ENCODE measurements at places on chromosomes 7 and 10.

- DNase-seq = no peak
Observed at GRCh38 chr7:20307119-20307518, 23.6 kb upstream of the ITGB8 start.

GRCh38 chr7:26419198-26419597 lies 127.5 kb downstream of the SNX10 start:
- DNase-seq = no peak

DNA sequence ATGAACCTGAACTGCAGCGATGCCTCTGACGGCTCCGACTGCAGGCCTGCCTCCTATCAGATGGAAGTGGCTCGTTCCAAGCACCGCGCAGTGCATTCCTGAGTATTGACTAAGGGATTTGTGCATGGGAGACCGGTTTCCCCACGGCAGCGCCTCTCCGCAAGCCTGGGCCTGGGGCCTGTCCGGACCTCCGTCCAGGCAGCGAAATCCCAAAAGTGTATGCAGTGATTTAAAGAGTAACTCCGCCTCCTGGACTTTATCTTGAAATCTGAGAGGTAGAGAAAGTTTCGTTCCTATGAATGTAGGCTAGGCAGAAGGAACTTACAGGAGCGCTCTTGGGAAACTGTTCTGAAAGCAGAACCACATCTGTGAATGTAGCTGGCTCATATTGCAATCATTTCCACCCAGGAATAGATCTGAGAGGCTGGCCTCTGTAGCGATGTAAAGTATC lies 106.2 kb upstream of the CELF2 start:
- no peak for DNase-seq

DNA sequence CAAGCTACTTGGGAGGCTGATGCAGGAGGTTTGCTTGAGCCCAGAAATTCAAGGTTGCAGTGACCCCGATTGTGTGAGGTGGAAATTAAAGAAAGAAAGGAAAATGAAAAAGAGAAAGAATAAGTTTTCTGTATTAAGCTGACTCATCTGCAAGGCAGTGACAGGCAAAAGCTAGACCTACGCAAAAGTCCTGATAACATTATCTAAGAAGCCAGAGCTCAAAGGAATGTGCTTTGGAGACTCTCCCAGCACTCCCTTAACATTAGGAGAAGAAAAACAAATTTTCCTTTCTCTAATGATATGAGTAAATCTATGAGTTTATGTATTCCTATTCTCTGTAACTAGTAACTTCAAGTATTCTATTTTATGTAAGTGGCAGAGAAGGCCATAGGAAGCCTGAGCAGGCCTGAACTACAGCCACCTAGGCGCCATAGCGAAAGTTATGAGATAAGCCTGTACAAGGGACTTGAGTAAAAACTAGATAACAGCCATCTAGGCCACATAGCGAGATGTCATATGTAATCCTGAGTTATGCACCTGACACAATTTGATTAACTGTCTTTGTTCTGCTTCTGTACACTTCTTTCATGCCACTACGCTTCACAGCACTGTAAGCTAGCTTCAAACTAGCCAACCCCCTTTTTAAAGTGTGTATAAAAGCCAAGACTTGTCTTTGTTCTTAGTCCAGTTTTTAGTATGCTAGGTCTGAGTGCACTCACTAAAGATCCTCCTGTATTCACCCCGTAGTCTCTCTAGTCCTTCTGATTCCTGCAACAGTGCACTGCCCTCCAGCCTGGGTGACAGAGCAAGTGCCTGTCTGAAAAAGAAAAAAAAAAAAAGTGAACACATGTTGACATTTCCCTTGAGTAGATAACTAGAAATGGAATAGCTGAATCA lies 9.4 kb upstream of the ZWINT start:
- DNase-seq = no peak

DNA sequence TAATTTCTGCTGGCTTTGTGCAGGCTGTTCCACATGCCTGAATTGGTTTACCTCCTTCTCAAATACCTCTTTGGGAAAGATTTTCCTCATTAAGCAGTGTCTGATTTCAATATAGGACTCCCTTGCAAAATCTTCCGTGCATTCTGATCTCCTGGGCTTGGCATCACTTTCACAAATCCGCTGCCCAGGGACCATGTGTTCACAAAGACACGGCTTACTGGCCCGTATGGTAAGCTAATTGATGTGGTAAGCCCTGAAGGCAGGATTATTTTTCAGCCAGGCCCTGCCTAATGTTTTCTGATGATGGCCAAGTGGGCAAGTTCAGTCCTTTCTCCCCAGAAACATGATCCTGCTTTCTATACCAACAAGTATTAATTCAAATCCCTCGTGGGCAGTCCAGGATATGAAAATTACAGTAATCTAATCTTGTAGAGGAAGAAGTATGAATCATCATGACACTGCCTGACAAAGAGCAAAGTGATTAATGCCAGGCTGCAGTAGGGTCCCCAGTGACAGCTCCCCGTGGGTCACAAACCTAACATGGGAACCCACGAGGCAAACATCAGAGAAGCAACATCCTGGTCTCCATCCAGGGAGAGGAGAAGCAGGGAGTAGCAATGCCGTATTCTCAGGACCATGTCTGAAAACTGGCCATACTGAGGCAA lies 11.6 kb upstream of the SVIL start:
- DNase-seq = no peak

DNA sequence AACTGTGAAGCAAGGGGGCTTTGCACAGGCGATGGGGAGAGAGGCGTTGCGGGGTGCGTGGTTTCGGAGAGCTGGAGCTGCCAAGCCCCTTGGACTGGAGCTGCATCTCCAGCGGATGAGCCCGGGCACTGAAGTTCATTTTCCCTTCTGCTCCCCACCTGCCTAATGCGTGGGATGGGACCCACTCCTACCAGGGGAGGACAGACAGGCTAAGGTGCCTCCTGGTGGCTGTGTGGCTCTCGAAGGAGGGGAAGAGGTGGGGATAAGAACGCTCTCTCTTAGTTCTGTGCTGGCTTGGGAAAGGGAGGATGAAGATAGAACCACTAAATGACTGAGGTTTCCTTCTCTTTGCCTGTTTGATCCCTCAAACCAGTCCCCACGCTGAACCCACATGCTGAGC lies 177.6 kb upstream of the PITRM1 start:
- no peak for DNase-seq

DNA sequence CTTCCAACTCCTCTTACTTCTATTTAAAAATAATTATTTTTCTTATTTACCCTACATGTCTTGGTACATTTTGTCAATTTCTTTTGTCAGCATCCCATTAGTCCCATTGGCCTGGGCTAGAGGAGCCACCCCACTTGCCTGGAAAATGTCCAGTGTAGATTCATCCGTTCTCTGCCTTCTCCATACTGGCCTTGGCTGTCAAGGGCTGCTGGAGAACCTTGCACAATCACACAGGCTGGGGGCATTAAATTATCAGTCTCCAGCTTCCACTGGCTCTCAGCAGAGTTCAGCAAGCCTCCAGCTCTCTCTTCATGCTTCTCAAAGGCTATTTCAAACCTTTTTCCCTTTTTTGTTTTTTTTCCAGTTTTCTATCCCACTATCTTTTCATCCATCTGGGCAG lies 13.8 kb upstream of the ZCCHC24 start:
- DNase-seq = no peak

GRCh38 chr7:101560856-101561255 lies 68.2 kb downstream of the MYL10 start:
- no peak for DNase-seq

DNA sequence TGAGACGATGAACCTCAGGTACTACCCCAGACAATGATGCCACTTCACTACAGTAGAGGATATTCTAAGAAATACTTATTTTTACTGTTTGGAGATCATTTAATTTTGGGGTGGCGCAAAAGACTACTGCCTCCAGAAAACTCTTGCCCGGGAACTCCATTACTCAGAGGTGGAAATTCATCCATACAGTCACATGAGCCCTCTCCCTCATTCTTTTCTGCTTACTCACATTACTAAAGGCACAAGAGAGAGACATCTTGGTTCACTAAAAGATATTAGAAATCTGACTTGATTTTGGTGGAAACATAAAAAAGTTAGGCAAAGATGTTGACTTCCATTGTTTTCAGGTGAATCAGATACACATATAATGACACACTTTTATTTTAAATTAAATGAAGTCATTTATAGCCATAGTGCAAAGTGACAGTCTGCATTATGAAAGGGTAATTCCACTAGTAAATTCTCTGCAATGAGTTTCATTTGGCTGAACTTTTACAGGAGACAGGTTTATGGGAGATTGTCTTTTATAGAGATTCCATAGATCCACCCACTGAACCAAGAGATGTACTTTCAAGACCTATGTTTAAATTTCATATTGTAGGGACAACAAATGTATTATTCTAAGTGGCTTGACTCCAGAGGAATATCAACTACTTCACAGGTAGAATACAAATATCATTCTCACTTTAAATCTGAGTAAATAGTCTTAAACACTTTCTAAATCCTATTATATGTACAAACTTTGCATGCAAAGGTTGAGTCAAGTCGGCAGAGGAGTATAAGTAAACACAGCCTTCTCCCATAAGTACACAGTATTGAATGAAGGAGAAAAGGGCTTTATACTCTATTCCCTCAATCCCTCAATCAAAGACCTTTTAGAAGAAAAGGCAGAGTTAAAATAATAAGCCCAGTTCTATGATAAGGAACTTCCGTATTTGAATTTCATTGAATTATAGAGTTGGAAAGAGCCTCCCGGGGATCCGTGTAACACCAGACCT lies 18.8 kb downstream of the NEBL start:
- DNase-seq = no peak

DNA sequence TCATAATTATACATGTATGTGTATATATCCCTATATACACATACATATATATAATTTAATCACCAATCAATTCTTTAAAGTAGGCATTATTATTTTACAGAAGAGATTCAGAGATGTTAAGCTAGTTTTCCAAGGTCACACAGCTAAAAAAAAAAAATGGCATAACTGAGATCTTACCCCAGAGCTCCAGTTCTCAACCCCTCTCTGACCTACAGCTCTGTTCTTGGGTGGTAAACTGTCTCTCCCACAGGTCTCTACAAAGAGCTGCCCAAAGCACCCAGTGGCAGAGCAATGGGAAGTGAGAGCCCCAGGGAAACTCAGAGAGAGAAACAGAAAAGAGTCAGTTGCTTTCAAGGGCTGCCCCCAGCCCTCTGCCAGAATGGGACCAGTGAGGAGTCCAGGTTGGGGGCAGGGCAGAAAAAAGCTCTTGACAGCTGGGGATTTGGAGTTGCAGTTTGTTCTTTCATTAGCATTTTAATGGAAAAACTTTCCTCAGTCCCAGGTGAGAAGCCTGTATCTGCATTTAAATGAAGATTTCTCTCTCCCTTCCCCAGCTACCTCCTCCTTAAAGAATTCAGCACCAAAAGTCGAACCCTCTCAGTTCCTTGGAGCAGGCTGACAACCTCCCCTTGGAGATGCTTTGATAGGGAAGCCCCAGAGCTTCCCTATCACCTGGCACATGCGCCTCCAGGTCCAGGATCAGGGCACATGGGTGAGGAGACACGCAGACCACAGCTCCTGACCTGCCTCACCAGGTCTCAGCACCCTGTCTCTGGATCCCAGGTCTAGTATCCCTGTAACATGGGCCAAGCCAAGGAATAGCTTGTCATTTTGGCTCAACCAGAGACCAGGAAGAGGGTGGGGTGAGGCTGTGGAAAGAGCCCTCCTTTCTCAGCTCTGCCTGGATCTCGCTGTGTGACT lies 388.1 kb downstream of the PLXNA4 start:
- no peak for DNase-seq

DNA sequence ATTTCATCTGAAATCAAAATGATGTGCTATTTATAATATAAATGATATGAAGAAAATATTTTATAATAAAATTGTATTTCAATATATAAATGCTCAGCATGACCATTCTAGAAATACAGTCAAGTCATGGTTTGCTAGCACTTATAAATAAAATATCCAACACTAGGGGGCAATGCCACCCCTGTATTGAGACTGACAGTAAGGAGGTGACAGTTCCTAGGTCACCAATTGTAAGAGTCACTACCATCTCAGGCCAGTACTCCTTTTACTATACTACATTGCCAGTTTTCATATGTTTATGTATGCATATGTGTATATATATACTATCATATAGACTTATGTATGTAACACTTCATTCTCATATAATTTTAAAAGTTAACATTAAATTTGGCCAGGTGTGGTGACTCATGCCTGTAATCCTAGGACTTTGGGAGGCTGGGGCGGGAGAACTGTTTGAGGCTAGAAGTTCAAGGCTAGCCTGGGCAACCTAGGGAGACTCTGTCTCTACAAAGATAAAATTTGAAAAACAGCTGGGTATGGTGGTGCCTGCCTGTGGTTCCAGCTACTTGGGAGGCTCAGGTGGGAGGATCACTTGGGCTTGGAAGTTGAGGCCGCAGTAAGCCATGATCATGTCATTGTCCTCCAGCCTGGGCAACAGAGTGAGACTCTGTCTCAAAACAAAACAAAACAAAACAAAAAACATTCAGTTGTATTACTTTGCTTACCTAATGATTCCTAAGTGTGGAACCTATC lies 2.4 kb upstream of the CNOT4 start:
- DNase-seq = no peak

GRCh38 chr7:45924283-45924682 lies 3.2 kb upstream of the IGFBP3 start:
- no peak for DNase-seq

DNA sequence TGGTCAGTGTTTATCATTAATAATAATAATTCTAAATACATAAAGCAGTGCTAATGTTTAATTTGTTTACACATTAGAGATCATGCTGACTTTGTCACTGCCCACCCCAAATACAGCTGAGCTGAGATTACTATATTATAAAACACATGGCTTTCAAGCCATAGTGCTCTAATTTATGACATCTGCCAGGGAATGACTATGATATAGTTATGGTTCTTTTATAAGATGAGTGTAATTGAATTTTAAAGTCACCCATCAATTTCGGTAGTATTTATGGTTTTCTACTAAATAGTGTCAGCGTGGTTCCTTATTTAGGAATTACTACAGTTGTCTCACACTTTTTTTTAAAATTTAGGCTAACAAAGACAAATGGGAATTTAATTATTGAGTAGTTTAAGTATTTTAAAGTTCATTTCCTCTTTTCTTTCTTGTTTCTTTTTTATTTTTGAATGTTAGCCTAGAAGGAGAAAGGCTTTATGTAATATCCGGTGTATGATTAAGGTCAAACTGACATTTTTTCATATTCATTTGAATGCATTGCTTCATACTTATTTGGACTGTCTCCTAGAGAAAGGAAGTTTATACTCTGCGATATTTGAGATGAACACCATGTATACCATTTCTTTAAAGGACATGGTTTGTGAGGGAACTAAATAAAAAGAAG lies 3.9 kb downstream of the CDK14 start:
- no peak for DNase-seq

- DNase-seq = no peak
Observed at GRCh38 chr7:117941138-117941810, 68.0 kb upstream of the CTTNBP2 start.

Measured in C1 segment of cervical spinal cord (tissue), 14 donors.